Left lung (tissue), 14 donors: ENCODE measurements at places on chromosomes 5 and 9. TPM values are rescaled to one million over a fixed set of nuclear protein-coding genes. Genes with fewer than 3 reads are reported as not detected.

- no peaks in the 10 kb centered on the region for H3K4me1 ChIP-seq
- no peak for DNase-seq
- H3K4me3 ChIP-seq: no peak overlapping the region
- no peaks in the 10 kb centered on the region for H3K36me3 ChIP-seq
- no peak overlapping the region for H3K27ac ChIP-seq
- no peaks in the 10 kb centered on the region for H3K27me3 ChIP-seq
Measured at GRCh38 chr5:84411832-84412605, 27.3 kb upstream of the EDIL3 start.

GRCh38 chr9:93116072-93116961, 17.7 kb downstream of the NINJ1 start:
- H3K27ac ChIP-seq: peak overlapping the region; percentile 79
- no peak for DNase-seq
- no peaks in the 10 kb centered on the region for H3K27me3 ChIP-seq
- peaks cover 10% of the 10 kb centered on the region for H3K4me1 ChIP-seq
- H3K36me3 ChIP-seq: no peaks in the 10 kb centered on the region

- peak overlapping the region; percentile 56 for H3K27ac ChIP-seq
- H3K36me3 ChIP-seq: no peaks in the 10 kb centered on the region
- DNase-seq: peak; percentile 43
- no peaks in the 10 kb centered on the region for H3K27me3 ChIP-seq
Measured at GRCh38 chr5:127229185-127229889, 61.3 kb upstream of the MEGF10 start.

DNA sequence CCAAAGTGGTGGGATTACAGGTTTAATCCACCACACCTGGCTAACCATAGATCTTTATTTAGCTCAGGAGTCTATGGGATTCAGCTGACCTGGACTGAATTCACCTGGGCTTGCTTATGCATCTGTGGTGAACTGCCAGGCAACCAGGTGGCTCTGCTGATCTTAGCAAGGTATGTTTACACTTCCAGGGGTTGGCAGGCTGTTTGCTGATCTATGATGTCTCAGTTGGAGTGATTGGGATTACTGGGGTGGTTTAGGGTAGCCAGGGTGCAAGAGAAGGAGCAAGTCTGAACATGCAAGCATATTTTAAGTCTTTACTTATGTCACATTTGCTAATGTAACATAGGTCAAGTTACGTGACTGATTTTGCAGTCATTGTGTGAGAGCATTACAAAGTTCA, 63.6 kb upstream of the JAK2 start:
- no peak for DNase-seq
- H3K4me3 ChIP-seq: no peak overlapping the region
- no peaks in the 10 kb centered on the region for H3K36me3 ChIP-seq
- H3K27ac ChIP-seq: no peak overlapping the region
- H3K27me3 ChIP-seq: no peaks in the 10 kb centered on the region

The OSMR gene
- 20.9 TPM for polyA plus RNA-seq

DNA sequence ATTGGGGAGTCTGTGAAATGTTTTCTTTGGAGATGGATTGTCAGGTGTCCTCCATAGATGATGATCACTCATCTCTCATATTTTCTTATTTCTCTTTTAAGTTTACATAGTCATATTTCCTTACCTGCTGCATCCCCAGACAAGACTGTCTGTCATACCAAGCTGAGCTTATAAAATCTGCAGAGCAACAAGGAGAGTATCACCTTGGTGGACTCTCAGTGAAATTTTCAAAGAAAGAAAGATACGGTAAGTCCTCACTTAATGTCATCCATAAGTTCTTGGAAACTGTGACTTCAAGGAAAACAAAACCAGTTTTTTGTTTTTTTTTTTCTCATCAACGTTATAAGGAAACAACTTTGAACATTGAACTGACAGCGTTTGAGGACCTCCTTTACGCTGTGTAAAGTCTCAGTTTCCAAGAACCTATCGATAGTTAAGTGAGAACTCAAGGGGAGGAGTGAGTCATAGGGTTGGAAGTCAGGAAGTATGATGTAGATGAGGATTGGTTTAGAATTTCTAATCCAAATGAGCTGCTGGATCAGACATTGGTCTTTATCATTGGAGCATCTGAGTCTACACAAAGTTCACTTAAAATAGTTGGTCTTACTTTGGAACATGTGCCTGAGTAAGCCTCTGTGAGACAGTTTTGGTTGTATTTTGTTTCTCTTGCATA, 45.5 kb downstream of the SPIN1 start:
- no peaks in the 10 kb centered on the region for H3K27me3 ChIP-seq
- no peaks in the 10 kb centered on the region for H3K4me1 ChIP-seq
- no peak for DNase-seq
- H3K36me3 ChIP-seq: no peaks in the 10 kb centered on the region
- no peak overlapping the region for H3K4me3 ChIP-seq
- H3K27ac ChIP-seq: no peak overlapping the region

DNA sequence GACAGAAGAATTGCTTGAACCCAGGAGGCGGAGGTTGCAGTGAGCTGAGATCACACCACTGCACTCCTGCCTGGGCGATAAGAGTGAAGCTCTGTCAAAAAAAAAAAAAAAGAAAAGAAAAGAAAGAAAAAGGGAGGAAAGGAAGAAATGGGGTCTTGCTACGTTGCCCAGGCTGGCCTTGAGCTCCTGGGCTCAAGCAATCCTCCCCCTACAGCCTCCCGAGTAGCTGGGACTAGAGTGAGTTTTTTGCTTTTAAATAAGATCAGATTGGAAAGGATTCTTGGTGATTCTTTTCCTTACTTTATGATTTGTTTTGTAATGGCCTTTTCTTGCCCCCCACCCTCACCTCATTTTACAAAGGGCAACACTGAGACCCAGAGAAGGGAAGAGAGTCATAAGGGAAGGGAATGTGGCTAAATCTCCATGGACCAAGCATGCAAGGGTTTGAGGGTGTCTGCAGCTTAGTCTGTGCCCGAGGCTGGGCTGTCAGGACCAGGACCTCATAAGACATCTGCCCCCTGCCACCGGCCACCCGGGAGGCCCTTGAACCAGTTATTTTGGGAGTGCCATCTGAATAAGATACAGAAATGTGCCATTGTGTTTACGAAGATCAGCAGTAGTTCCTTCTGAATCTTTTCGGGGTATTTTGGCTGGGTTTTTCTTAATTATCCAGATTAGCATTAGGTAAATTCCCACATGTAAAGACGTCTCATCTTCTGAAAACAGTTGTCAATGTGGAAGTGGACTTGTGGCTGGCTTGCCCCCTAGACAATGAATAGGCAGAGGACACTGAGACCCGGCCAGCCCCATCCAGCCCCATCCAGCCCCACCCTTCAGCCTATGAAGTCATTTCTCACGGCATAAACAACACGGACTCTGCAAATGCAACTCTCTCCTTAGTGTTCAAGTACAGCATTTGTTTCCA, 44.5 kb upstream of the GRHPR start:
- DNase-seq: no peak
- H3K4me1 ChIP-seq: no peaks in the 10 kb centered on the region
- no peak overlapping the region for H3K4me3 ChIP-seq
- H3K36me3 ChIP-seq: no peaks in the 10 kb centered on the region
- no peak overlapping the region for H3K27ac ChIP-seq
- H3K27me3 ChIP-seq: no peaks in the 10 kb centered on the region

The SLC24A2 gene
- polyA plus RNA-seq: 0.33 TPM

- no peaks in the 10 kb centered on the region for H3K36me3 ChIP-seq
- H3K27ac ChIP-seq: no peak overlapping the region
- peak overlapping the region; percentile 39 for H3K4me3 ChIP-seq
- peaks cover 26% of the 10 kb centered on the region for H3K4me1 ChIP-seq
- peaks cover 96% of the 10 kb centered on the region for H3K27me3 ChIP-seq
Measured at GRCh38 chr5:179343719-179344430, 1.4 kb downstream of the ADAMTS2 start.

The PCDH12 gene
- polyA plus RNA-seq: 35.4 TPM

DNA sequence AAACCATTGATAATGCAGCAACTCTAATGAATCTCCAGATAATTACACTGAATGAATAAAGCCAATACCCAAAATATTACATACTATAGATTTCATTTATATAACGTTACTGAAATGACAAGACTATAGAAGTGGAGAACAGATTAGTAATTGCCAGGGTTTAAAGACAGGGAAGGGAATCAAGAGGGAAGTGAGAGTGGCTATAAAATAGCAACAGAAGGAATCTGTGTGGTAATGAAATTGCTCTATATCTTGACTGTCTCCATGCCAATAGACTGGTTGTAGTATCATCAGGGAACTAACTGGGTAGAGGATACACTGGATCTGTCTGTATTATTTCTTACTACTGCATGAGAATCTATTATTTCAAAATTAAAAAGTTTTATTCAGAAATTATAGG, 396.5 kb upstream of the RPS23 start:
- no peak overlapping the region for H3K27ac ChIP-seq
- no peaks in the 10 kb centered on the region for H3K27me3 ChIP-seq
- no peaks in the 10 kb centered on the region for H3K4me1 ChIP-seq
- DNase-seq: no peak
- no peaks in the 10 kb centered on the region for H3K36me3 ChIP-seq
- no peak overlapping the region for H3K4me3 ChIP-seq

DNA sequence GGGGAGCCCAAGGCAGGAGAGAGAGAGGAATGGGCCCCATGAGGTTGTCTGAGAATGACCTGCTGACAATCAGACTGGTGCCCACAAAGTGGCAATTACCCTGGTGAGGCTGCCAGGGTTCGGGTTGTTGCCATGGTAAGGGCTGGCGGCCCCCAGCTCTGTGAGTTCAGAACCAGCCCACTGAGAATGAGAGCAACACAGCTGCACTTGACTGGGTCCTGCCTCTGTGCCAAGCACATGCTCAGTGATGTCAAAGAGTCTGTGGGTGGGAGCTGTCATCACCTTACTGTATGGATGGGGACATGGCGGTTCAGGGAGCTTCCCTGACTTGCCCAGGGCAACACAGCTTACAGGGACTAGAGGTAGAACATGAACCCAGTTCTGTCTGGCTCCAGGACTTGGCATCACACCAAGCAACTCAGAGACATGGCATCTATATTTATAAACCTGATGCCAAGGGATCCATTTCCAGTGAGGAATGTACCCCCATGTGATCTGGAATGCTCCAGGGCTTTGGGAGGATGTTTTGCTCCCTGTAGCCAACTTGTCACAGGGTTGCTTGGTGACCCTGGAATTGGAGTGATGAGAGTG, 38.2 kb upstream of the TEX48 start:
- H3K4me3 ChIP-seq: no peak overlapping the region
- peaks cover 11% of the 10 kb centered on the region for H3K27me3 ChIP-seq
- DNase-seq: no peak
- H3K36me3 ChIP-seq: no peaks in the 10 kb centered on the region
- no peaks in the 10 kb centered on the region for H3K4me1 ChIP-seq

GRCh38 chr5:158534203-158534602, 565.5 kb downstream of the EBF1 start:
- H3K4me3 ChIP-seq: no peak overlapping the region
- no peaks in the 10 kb centered on the region for H3K36me3 ChIP-seq
- no peaks in the 10 kb centered on the region for H3K27me3 ChIP-seq
- H3K27ac ChIP-seq: no peak overlapping the region
- no peaks in the 10 kb centered on the region for H3K4me1 ChIP-seq
- DNase-seq: no peak

DNA sequence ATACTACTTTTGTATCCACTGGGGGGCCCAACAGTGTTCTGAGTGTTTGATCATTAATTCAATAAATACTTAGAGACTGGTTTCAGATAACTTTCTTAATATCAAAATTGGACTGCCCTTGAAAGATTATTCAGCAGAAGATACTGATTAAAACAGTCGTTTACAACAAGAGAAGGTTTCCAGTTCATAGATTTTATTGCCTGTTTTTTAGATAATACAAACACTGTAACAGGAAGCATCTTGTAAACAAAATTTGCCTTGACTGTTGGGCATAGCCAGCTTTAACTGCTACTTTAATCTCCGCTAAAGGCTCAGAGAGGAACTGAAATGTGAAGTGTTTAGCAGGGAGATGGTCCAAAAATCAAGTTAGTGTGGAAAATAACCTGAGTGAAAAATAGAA, 1168.7 kb upstream of the NUDT12 start:
- peak; percentile 24 for DNase-seq
- H3K4me1 ChIP-seq: no peaks in the 10 kb centered on the region
- H3K27me3 ChIP-seq: no peaks in the 10 kb centered on the region
- no peaks in the 10 kb centered on the region for H3K36me3 ChIP-seq

The SMARCA2 gene
- polyA plus RNA-seq: 184 TPM

The ZNF366 gene
- 4.1 TPM for polyA plus RNA-seq

GRCh38 chr9:6681957-6682501, 36.5 kb upstream of the GLDC start:
- peak overlapping the region; percentile 98 for H3K27ac ChIP-seq
- H3K36me3 ChIP-seq: no peaks in the 10 kb centered on the region
- H3K4me3 ChIP-seq: peak overlapping the region; percentile 70

The CDC20B gene
- polyA plus RNA-seq: 6.6 TPM

GRCh38 chr5:168878135-168878745, 299.1 kb upstream of the PANK3 start:
- no peaks in the 10 kb centered on the region for H3K36me3 ChIP-seq
- no peak for DNase-seq
- H3K4me1 ChIP-seq: no peaks in the 10 kb centered on the region
- peaks cover 70% of the 10 kb centered on the region for H3K27me3 ChIP-seq
